ELF-1 (cell line): ENCODE measurements at places on chromosomes 6 and 20.

DNA sequence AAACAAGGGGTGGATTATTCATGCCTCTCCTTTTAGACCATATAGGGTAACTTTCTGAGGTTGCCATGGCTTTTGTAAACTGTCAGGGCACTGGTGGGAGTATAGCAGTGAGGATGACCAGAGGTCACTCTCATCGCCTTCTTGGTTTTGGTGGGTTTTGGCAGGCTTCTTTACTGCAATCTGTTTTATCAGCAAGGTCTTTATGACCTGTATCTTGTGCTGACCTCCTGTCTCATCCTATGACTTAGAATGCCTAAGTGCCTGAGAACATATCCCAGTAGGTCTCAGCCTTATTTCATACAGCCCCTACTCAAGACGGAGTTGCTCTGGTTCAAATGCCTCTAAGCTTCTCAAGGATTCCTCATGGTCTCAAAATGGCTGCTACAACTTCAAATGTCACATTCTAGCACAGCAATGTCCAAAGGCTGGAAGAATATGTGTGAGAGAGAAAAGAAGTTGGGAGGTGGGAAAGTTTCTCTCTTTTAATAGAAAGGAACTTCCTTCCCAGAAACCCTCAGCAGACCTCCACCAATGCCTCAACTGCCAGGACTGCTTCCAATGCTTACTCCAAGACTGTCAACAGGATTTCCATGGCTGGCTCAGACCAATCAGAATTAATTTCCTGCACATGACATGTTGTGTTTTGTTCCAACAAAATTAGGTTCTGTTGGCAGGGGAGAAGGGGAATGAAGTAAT, 46.6 kb upstream of the SLC9A8 start:
- DNase-seq, result no peak

GRCh38 chr20:8722277-8722928, 346.5 kb upstream of the PLCB4 start:
- peak; percentile 65 for DNase-seq

DNA sequence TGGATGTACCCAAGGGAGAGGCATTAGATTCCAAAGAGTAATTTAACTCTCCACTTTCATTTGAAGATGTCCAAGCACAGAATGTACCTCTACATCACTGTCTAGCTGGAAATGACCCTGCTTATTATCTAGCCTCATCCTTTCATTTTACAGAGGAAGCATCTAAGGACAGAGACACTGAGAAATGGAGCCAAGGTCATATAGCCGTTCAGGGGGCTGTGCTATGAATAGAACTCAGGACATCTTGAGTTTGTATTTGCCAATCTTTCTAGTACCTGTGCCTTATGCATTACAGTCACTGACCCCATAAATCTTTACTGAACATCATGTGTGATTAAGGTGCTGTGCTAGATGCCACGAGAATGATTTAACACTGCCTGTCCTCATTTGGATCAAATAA, 138.2 kb upstream of the SPTLC3 start:
- DNase-seq, result no peak

GRCh38 chr20:13081877-13082276, 73.1 kb downstream of the SPTLC3 start:
- no peak for DNase-seq

- DNase-seq, result no peak
Measured at GRCh38 chr6:115947966-115948541, 112.6 kb downstream of the FRK start.

DNA sequence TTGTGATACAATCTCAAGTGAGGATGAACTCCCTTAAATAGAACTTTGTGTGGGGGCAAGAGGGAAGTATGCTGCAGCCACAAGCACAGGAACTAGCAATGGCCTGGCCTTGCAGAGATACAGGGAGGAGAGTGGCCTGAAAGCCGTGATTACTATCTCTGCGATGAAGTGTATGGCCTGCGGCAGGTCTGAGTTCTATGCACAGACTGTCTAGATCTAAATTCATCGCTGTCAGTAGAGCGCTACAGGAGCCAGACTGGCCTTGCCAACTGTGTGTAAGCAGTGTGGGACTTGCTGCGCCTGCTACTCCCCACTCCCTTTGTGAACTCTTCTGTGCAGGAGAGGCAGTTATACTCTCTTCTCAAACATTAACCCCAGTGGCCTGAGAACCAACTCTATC, 997.0 kb downstream of the GRIK2 start:
- DNase-seq, result no peak

DNA sequence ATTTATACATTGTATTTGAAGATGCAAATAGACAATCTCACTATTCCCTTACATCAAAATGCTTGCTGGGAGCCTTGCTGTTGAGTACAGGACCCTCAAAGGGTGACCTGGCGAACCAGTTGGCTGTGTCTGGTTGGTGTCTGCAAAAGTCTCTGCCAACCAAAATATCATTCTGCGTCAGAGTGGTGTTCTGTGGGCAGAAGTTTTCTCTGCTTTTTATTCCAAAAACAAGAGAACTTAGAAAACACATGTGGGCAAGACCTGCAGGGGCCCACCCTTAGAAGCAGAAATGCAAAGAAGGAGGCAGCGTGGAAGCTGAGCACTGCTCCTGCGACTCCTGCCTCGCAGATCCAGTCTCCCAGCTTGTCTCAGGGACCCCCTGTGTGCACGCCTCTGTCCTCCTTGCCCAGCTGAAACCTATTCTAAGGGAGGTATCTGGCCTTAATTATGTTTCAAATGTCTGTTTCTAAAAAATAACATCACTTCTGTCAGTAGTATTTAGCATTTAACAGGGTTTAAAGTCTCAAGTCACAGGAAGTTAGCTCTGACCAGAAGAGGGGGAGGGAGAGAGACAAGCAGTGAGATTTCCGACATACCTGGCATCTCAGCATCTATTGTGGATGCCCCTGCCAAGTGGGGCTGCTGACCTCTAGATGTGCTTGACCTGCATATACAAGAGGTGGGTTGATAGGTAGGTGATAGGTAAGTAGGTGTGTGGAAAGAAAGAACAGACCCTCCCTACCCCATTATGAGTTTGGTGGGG, 101.3 kb downstream of the SASH1 start:
- DNase-seq, result no peak

DNA sequence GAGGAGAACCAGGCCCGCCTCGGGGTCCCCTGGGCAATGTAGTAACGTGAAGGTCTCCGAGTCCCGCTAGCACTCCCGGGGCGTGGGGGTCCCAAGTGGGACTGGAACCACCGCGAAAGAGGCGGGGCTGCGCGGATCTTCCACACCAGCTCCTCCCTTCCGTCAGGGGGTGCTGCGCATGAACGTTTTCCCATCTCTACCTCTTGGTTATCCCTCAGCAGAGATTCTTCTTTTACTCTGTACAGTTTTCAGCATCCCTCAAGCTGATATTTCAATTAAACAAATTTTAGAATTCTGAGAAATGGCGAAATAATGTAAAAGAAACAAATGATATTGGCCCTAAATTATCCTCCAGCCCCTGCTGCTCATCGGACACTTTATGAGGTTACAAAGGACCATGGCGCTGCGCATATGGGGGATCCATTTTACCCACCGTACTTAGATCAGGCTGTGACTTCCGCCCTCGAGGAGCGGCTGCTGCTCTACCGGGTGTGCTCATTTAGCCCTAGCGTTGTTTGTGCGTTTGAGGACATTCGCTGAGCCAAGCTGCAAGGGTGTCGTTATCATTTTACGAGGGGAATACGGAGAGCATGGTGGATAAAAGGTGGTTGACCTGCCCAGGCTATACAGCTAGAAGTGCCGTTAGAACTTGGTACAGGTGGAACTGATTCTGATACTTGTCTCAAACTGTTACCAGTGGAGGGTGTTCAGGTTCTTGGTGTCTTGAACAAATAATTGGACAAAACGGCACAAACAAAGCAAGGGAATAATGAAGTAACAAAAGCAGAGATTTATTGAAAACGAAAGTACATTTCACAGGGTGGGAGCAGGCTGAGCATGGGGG, 75.2 kb upstream of the CHD6 start:
- DNase-seq, result peak; percentile 88

- DNase-seq, result no peak
Measured at GRCh38 chr6:166420351-166420750, 37.6 kb upstream of the MPC1 start.

DNA sequence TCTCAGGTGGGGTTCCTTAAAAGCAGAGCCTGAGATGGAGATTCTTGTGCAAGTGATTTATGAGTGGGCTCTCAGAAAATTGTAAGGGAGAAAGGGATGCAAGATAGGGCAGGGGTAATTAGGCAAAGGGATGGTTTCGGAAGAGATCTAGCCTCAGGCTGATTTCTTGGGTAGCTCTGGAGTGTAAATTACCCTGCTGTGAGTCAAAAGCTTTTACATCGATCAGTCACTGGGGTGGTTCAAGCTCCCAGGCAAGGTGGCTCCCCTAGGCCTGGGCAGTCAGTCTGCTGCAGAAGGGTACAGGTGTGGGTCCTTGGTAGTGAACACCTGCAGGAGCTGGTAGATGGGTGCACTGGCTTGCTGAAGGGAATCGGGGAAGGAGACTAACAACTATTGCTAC, 11.1 kb upstream of the PM20D2 start:
- peak; percentile 86 for DNase-seq

- peak; percentile 34 for DNase-seq
Measured at GRCh38 chr6:63527658-63528514, 44.4 kb upstream of the LOC128125822 start.

DNA sequence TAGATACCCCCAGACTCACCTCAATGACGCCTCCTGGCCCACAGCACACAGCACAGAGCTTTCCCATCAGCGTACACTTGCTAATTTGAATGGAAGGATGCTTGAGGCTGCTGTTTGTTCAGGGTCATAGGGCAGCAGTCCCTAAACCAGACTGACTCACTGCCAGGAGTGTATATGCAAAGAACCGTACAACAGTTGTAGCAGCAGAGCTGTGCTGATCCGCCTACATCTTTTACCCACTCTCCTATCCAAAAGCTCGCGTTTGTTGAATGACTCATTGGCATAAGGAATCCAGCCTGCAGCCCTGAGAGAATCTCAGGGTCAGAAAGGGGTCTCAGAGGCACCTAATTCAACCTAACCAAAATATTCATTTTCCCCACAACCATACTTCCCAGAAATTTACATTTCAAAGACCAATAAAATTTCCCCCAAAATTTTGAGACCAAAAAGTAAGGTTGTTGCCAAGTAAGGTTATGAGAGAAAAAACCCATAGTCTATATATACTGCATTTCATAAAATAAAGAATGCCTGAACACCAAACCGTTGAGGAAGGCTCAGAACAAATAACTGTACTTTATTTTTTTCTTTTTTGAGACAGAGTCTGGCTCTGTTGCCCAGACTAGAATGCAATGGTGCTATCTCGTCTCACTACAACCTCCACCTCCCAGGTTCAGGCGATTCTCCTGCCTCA, 35.3 kb upstream of the CCND3 start:
- peak; percentile 10 for DNase-seq

DNA sequence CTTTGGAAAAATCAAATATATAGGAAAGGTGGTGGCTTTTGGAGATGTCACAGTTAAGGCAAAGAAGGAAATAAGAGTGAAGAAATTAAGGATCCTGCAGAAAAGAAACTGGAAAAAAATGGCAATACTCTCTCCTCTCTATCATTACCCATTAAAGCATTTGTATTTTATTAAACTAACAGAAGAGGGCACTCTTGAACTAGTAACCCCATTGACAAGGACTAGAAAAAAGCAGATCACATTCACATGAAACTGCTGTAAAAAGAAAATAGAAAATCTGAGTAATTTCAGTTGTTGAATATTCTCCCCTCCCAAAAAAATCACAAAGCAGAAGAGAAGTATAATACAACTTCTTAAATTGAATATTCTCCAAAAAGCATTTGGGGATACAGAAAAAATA, 104.1 kb upstream of the SLC35B3 start:
- no peak for DNase-seq

DNA sequence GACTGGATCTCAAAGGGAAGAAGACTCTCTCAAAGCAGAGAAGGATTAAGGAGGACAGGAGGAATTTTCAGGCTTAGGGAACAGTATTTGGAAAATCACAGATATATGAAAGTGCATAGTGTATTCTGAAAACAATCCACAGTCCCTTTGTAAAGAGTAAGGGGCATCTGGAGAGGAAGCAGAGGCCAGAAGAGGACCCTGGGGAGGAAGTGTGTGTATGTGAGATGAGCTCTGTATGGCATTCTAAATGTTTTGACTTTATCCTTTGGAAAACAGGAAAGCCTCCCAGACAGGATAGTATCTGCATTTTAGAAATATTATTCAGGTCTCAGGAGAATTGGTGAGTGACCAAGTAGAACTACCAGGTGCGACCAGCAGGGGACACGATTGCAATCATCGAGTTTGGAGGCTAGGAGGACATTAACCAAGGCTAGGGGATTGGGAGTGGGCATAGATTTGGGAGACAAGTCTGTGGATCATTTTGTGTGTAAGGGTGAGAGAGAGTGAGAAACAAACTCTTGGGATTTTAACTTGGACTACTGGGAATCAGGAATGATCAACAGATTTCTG, 38.3 kb upstream of the FAM184A start:
- no peak for DNase-seq

GRCh38 chr6:30571762-30572082, 480 bp downstream of the ABCF1 start:
- DNase-seq, result no peak

GRCh38 chr6:119612176-119612891, 262.8 kb upstream of the MAN1A1 start:
- no peak for DNase-seq

DNA sequence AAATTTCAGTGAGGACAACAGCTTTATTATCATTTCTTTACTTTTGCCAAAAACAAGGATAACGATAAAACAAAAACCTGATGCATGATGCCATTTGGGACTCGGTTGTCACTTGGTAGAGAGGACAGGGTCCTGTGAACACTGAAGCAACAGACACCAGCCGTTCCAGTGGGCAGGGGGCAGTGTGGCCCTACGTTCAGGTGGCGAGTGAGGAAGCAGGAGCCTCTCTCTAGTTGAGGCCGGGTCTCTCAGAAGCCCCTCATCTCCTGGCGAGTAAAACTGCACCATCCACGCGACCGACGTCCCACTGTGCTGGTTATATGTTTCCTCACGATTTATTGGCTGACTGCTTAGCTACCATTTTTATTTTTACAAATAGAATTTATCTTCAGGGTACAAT, 231.6 kb downstream of the THBS2 start:
- no peak for DNase-seq

DNA sequence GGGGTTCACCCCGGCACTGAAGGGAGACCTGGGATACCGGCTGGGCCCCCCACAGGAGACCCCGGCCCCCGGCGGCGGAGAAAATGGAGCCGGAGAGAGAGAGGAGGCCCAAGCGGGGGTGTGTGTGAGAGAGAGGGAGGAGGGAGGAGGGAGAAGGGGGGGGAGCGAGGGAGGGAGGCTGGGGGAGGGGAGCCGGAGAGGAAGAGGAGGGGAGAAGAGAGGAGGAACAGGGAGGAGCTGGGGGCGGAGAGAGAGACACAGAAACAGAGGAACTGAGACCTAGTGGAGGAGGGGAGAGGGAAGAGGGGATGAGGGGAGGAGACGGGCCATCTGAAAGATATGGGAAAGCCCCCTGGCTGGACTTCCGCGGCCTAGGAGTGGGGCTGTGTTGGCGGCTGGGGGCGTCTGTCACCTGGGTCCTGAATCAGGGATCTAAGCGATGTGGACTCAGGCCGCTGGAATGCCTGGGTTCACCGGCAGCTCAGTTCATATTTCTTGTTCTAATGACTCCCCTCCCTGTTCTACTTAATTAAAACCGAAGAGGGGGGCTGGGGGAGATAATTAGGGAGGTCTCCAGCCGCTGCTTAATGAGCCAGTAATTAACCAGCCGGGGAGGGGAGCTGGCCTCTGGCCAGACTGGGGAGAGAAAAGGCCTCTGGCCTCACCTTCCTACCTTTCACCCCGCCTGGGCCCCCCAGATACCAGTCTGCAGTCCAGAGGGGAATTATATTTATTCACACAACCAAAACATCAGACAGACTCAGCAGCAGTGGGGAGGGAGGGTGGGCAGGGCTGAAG, at the start of gene PBX2:
Gene PBX2 (minus strand): TSS at position 149 of the 798 bp plus-strand sequence. CDS start 287 bp downstream, outside the sequence.
- DNase-seq, result peak; percentile 90
